ENCODE measurements at places on chromosomes 4 and X.

GRCh38 chrX:56853436-56853835 is 124.4 kb downstream of the NBDY start:
- DNase-seq = no peak

DNA sequence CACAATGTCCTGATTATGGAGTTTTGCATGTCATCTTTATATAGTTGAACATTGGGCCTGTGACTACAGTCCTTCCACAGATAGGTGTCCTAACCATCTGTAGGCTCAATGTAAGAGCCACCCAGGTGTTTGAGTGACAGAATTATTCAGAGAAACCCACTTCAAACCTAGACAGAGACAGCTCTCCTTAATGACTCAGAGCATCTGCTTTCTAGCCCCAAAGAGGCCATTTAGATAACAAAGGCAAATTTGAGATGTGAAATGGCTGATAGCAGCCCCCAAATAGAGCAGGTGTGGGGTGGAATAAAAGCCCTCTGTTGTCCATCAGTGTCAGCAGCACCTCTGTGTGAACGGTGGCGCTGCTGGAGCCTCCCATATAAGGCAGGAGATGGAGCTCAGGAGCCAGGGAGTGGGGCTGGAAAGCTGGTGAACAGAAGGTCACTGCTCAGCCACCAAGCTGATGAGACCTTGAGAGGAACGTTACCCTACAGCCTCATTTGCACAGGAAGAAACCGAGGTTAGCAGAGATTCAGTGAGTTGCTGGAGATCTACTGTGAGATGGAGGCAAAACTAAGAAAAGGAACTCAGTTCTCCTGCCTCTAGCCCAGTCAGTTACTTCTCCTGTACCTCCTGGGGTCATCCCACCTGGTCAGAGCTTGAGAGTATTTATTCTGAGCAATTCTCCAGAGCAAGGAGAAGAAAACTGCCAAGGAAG is 153.3 kb upstream of the LNX1 start:
- no peak for DNase-seq

DNA sequence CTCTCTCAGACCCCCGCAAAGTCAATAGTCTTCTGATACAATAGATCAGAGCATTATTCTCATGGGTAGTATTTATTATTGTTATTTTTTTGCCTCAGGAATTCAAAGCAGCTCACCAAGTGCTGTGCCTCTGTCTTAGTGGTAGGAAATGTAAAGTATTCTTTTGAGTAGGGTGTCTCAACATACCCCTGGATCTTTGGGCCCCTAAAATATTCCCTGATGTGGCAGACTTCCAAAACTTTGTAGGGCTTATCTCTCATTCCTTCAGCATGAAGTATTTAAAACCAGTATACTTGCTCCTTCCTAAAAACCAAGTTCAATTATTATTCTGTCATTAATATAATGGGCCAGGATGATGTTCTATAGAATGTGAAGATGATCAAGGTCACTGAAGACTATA is 115.3 kb upstream of the ZNF827 start:
- no peak for DNase-seq

GRCh38 chr4:31844350-31844749 is 1124.2 kb downstream of the PCDH7 start:
- DNase-seq = no peak

DNA sequence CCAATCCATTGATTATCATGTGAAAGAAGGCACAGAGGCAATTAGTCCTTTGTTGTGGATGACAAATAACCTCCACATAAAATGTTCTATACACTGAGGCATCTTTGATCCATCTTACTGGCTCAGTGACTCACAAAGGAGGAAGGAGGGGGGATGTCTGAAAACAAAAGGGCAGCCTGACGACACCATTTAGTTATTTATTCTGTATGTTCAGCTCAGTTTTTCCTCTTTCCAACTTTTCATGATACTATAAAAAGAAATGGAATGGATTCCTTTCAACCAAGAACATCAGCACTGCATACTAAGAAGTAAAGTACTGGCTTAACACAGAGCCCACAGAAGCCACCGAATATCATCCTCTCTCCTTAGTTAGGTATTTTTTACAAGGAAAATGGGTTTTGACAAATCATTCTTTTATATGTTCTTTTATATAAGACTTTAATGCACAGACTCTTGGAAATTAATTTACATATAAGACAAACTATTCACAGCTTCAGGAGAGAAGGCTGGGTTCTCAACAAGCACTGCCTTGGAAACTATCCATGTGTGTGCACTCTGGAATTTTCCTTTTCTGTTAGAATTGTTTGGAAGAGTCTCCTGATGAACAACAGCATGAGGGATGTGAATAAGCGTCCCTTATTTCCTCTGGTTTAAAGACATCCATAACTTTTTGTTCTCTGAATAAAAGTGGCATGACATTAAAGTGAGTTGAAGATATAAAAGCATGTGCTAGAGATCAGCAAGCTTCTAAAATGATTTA is 135.6 kb downstream of the TSPAN5 start:
- DNase-seq = no peak

DNA sequence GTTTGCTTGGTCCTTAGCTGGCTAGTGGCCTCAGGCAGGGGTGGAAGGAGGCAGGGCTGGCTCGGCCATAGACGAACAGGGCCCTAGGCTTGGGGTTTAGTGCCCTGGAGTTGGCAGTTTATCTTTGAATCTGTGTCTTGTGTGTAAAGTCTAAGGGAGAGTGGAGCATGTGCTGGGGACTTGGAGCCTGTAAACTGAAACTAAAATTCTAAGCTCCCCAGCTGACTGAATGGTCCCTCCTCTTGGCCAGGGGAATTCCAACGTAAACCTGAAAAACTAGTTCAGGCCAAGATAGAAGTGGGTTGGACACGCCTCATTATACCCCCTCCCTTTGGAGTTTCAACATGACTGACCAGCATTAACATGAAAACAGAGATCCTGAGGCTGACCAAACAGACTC is 46.1 kb upstream of the GPR78 start:
- DNase-seq = peak; percentile 54

- DNase-seq = no peak
Observed at GRCh38 chr4:84673475-84674240, 90.7 kb downstream of the CDS1 start.

- no peak for DNase-seq
Observed at GRCh38 chrX:1378306-1378759, 13.6 kb downstream of the SLC25A6 start.

DNA sequence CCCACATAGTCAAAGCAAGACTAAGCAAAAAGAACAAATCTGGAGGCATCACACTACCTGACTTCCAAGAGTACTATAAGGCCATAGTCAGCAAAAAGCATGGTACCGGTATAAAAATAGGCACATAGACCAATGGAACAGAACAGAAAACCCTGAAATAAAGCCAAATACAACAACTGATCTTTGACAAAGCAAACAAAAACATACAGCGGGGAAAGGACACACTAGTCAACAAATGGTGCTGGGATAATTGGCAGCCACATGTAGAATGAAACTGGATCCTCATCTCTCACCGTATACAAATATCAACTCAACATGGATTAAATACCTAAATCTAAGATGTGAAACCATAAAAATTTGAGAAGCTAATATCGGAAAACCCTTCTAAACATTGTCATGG is 819.3 kb upstream of the FRG1 start:
- no peak for DNase-seq

DNA sequence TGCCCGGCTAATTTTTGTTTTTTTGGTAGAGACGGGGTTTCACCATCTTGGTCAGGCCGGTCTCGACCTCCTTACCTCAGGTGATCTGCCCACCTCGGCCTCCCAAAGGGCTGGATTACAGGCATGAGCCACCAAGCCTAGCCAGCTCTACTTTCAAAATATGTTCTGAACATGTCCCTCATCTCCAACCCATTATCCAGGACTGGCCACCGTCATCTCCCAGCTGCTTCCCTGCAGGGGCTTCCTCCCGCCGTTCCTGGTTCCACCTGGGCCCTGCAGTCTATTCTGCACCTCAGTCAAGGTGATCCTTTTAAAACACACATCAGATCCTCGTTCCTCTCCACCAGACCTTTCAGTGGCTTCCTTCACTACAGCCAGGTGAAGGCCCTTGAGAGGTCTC is 80.9 kb upstream of the NKX1-1 start:
- no peak for DNase-seq

DNA sequence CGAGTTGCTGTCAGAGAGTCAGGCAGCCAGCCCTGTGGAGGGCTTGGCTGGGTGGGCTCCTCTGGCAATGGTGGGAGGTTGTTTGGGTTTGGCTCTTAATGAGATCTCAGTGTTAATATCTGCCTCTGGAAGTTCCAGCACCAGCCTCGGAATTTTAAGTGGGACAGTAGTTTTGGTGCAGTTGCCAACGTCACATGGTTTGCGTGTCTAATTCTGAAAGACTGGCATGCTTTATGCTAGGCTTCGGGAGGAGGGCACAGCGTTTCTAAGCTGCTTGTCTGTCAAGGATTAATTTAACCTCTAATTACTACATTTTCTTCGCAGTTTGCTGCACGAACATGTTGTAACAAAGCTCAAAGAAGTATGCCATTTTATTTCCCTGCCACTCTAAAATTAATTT is 9.2 kb downstream of the MAMLD1 start:
- no peak for DNase-seq

GRCh38 chr4:183192571-183192970 is 93.5 kb downstream of the WWC2 start:
- DNase-seq = no peak

DNA sequence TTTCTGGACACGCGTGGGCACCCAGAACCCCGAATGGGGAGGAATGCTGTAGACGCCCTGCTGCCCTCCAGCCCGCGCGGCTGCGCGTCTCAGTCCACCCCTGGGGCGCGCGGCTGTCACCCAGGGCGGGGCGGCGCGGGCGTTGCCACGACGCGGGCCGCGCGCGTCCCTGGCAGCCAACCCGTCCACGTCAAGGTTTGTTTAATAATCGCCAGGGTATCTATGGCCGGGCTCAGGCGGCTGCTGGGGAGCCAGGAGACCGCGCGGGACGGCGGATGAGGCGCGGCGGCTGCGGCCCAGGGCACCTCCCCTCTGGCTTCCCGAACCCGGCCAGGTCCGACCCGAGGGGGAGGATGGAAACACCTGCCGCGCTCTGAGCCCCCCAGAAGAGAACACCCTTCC is at the start of gene SPATA18:
Gene SPATA18 (plus strand): TSS at position 92 of the 402 bp plus-strand sequence. CDS start 401 bp downstream, outside the sequence.
- DNase-seq = no peak

DNA sequence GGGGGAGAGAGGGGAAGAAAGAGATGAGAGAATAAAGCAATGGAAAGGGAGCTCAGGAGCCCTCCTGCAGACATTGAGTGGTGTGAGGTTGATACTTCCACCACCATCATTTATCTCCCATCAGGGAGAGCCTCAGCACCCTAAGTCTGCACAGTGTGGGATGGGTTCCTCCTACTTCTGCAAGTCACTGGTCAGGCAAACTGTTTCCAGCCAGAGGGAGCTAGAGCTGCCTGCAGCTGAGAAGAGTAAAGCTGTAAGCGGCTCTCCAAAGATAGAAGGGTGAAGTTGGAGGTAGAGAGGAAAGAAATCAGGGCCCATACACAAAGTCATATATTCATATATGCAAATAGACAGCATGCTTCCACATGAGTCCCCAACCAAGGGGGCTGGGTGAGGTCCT is 21.9 kb upstream of the ZNF81 start:
- DNase-seq = no peak

GRCh38 chrX:31236231-31236630 is 164.4 kb upstream of the FTHL17 start:
- DNase-seq = no peak

DNA sequence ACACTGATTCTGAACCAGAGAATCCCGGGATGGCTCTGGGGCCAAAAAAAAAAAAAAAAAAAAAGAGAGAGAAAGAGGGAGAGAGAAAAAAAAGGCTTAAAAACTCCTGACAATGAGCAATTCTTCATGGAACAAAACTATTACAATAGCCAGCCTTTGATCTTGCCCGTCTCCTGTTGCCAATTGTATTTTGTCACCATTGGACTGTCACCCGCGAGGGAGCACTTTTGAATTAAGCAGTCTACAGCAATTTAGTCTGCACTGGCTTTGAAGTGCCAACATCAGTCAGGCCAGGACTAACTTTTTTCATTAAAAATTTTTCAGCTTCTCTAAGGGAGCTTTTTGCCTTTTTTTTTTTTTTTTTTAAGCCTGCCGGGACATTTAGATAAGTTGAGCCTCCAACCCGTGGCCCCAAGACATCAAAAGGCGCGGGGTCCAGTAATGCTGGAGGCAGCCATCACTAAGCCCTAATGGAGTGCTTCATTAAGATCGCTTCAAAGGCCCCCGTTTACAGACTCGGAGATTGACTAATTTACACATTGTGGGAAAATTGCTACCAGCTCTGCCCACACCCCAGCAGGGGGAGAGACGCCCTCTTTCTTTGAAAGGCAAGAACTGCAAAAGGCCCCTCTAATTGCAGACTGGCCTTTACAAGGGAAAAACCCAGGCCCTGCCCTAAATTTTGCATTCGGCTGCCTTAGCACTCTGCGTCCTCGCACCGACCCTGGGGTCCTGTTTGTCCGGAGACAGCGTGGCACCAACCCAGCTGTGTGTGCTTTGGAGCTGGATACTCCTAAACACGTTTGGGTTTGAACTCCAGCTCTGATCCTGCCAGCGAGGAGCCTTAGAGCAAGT is 98.1 kb upstream of the MSX1 start:
- DNase-seq = no peak

- DNase-seq = no peak
Observed at GRCh38 chrX:148443216-148443615, 57.2 kb upstream of the AFF2 start.

GRCh38 chrX:44039556-44039955 is 66.4 kb upstream of the NDP start:
- no peak for DNase-seq

- peak; percentile 5 for DNase-seq
Observed at GRCh38 chrX:93322110-93322509, 351.3 kb downstream of the NAP1L3 start.

DNA sequence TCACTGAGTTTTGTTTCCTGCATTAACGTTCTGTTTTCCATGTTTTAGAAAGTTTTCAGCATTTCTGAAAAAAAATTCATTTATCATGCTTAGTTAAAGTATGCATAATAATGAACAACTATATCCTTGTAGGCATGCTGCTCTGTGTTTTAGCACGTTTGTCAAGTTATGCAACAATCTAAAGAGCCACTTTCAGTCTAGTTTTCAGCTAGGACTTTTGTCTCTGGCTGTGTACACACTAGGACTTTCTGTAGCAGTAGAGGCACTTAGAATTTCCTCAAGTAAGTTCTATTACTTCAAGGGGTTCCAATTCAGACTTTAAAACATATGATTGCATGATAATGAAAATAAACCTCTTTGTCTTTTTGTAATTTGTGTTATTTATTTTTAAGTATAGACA is 12.4 kb downstream of the DCAF8L1 start:
- DNase-seq = peak; percentile 48

DNA sequence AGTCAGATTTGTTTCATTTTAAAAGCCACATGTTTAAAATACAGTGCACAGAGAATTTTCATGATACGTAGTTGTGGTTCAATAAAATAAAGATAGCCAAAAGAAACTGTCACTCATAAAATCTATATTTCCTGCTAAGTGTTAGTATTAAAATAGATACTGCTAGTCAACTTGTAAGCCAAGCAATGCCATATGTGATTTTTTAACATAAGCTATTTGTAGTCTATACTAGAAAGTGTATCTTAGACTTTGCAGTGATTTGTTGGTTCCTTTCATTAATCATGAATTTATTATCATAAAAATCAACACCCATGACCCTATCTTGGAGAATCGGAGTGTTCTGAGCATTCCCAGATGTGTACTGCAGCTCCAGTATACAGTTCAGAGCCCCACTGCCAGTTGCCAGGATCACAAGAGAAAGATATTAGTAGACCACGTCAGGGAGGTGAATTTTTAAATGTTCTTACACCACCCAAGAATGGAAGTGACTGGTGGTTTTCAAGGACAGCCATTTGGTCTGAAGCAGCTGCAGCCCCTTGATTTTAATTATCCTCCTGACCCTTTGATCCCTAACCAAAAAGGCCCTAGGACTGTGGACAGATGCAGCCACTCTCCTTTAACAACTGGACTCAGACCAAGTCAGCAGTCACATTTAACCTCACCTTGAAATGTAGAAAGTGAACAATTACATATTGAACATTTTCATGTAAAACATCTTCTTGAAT is 163.1 kb downstream of the PALLD start:
- DNase-seq = no peak
